ENCODE measurements at places on chromosomes 1 and 21.

DNA sequence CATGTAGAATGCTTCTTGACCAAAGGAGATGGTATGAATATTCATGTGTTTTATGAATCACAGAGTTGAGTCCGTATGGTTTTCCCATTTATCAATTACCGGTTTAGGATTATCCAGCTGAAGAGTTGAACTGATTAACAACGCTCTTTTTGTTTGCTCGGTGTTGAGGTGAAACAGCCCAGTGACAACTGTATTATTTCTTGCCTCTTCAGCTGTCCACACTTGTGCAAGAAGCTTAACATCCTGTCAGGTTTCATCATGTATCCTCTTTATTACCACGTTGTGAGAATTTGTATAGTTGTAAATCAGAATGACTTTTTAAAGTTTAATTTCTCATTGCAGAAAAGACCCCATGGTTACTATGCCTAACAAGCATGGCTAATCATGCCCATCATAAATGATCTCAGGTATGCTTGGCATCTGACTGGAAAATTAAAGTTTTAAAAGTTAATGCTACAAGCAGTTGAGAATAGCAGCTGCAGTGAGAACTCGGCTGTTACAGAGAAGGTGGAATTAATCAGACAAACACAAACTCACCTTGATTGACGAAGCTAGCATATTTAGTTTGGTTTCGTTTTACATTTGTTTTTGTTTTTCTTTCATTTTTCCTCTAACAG, 563.2 kb upstream of the ADGRL2 start:
- no peak for DNase-seq

- no peak for DNase-seq
Measured at GRCh38 chr1:3894626-3895278, 5.3 kb downstream of the C1orf174 start.

DNA sequence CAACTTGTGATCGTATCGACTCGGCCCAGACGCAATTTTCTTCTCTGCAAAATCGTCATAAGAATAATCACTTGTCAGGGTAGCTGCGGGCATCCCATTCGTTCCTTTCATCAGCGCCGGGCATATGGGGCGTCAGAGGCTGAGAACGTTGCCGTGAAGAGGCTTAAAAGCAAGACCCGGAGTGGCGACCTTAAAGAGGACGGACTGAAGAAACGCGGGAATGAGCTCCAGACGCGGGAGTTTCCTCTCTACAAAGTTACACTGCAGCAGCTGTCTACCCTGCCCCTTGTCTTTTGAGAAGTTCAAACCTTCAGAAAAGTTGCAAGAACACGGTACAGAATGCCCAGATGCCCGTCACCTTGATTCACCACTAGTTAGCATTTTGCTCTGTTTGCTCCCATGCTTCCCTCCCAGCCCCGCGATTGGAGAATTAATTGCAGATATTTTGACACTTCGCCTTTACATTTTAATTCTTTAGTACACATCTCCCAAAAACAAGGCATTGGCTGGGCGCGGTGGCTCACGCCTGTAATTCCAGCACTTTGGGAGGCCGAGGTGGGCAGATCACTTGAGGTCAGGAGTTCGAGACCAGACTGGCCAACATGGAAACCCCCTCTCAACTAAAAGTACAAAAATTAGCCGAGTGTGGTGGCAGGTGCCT, 967 bp downstream of the CENPS start:
- DNase-seq = no peak

DNA sequence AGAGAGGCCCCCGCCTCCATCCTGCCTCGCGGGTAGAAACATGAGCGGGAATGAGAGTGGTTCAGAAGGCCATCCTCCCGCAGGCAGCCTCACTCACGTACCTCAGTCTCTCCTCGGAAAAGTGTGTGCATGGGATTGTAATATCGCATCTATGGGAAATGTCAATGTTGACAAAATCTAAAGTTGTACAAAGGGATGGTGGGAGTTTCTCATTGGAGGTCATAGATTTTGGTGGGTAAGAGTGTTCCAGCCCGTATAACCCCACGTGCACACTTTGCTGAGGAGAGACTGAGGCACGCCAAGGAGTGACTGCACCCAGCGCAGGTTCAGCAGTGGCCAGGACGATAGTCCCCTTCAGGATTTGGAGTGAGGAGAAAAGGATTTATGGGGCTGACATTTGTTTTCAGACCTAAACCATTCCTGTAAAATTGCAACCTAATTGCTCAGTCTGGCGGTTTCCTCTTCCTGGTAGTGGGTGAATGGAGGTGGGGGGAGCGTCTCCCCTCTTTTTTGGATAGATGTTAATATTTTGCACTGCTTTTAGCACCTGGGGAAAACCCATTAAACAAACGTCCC, 59.6 kb downstream of the GALNT2 start:
- no peak for DNase-seq

- DNase-seq = no peak
Measured at GRCh38 chr1:182248721-182249120, 142.9 kb downstream of the GLUL start.

- no peak for DNase-seq
Measured at GRCh38 chr1:168582688-168583336, 6.4 kb downstream of the XCL1 start.

DNA sequence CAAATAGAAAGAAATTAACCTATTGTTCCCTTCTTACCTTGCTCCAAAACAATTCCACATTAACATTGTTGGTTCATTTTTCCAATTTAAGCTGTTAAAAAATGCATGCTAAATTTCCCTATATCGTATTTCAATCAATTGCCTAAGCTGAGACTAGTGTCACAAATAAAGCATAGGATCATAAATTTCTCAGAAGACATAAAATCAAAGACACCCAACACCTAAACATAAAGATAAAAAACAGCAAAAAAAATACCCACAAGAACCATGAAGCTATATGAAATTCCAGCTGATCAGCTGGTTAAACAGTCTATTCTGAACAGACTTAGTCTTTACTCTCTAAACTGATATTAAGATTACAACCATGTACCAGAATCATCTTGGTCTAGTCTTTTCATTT, 32.3 kb downstream of the ACBD6 start:
- DNase-seq = no peak

- no peak for DNase-seq
Measured at GRCh38 chr1:154802982-154803920, 66.8 kb downstream of the KCNN3 start.

DNA sequence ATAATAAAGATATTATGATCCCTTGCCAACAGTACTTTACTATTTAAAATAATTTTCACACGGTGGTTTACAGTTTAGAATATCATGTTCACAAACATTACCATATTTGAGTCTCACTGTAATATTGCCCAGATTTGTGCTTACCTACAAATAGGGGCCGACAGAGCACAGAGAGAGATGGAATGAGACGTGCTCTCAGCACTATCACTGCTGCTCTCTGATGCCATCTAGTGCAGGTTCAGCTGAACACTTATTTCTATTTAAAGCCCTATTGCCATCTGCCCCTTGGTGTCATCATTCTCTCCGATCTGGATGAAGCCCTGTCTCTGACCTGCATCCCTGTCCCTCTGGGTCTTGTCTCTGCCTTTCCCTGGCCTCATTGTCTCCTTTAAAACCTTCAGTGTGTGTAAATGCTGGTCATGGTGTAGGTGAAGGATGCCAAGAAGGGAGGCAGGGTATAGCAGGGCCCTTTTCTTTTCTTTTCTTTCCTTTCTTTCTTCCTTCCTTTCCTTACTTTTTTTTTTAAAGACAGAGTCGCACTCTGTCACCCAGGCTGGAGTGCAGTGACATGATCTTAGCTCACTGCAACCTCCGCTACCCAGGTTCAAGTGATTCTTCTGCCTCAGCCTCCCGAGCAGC, 6.9 kb upstream of the GPATCH4 start:
- no peak for DNase-seq

DNA sequence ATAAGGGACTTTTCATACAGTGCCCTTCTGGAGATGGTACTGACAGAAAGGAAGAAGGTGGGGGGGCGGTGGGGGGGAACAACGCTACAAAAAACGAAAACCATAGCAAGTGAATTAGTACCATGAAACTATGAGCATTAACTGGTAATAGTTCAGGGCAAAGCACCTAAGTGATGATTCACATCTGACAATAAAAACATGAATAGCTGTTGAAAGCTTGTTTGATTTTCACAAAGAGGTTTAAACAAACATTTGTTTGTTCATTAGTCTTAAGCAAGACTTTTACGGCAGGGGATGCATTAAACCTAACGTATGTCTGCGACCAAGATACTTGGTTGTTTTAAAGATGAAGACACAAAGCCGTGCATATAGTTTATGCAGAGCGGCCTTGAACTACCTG, 177.5 kb downstream of the LMO4 start:
- no peak for DNase-seq
